ENCODE measurements at places on chromosomes 16 and 17.

DNA sequence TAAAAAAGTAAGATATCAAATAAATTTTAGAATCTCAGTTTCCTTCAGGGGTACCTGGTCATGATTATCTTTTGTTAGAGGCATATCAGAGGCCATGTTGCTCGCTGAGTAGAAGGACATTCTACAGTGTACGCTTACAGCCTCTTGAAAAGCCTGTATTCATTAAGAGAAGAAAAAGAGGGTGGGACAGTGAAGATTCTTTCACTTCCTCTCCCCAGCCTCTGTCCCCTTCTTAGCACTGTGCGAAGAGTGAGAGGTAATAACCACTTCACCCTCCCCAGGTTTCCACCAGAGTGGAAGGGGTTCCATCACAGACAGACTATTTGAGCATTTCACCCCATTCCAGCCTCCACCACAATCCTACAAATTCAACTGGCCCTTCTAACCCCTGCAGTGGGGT, 4.8 kb upstream of the LPO start:
- no peak for DNase-seq

DNA sequence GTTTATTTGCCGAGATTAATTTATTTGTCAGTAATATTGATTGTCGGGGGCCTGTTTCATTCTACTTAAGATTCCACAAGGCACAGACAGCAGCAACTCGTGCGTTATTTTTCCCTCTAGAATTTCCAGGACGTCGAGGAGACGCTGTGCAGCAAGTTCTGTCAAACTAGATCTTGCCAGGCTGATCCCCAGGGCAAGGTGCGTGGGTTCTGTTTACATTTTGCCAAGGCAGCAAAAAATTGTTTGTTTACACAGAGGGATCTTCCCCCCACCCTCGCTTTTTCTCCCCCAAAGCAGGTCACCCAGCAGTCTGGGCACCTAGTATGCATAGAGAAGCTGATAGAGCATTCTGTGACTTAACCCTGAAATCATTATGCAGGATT, 111.4 kb downstream of the IRX3 start:
- no peak for DNase-seq

GRCh38 chr16:67571981-67572431, 9.7 kb downstream of the CTCF start:
- DNase-seq = no peak

- no peak for DNase-seq
Measured at GRCh38 chr17:43548689-43549379, 2.7 kb upstream of the ETV4 start.

- no peak for DNase-seq
Measured at GRCh38 chr17:67435786-67436185, 58.7 kb downstream of the PITPNC1 start.

DNA sequence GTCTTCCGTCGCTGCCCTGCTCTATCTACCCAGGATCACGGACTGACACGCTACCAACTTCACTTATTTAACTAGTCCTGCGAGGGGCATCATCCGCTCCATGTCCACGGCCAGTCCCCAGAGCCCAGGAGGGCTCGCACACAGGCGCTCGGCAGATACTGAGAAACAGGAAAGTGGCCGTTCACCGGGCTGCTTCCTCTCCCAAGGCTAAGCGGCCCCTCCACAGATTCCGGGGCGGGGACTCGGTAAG, 388 bp downstream of the OXLD1 start:
- peak; percentile 50 for DNase-seq

GRCh38 chr17:50923611-50924010, 57.5 kb upstream of the TOB1 start:
- no peak for DNase-seq

GRCh38 chr16:8721336-8722024, 47.1 kb downstream of the ABAT start:
- DNase-seq = no peak

- no peak for DNase-seq
Measured at GRCh38 chr17:51499897-51500296, 239.6 kb downstream of the UTP18 start.

DNA sequence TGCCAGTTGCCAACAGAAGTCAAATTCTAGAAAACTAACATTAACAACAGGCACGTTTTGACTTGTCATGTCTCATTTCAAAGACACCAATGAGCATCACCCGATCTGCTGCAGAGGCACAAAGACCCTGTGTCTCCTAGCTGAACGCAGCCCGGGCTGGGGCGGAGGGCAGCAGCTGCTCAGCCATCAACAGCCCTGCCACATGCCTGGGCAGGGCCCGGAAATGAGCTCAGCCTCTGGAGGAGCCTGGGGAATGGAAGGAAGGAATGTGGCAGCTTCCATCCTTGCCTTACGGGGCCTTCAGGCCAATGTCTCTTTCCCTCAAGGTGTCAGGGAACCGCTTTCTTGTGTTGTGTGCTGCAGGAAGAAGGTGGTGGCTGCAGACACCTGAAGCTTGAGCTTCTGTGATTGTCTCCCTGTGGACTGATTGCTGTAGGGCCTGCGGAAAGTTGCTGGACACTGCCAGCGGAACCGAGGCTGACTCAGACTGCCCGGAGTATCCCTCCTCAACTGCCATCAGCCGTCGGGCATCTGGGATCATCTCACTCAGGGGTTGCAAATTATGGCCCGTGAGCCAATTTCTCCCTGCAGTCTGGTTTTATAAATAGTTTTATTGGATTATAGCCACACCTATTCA, 7.3 kb downstream of the CDH13 start:
- DNase-seq = no peak

DNA sequence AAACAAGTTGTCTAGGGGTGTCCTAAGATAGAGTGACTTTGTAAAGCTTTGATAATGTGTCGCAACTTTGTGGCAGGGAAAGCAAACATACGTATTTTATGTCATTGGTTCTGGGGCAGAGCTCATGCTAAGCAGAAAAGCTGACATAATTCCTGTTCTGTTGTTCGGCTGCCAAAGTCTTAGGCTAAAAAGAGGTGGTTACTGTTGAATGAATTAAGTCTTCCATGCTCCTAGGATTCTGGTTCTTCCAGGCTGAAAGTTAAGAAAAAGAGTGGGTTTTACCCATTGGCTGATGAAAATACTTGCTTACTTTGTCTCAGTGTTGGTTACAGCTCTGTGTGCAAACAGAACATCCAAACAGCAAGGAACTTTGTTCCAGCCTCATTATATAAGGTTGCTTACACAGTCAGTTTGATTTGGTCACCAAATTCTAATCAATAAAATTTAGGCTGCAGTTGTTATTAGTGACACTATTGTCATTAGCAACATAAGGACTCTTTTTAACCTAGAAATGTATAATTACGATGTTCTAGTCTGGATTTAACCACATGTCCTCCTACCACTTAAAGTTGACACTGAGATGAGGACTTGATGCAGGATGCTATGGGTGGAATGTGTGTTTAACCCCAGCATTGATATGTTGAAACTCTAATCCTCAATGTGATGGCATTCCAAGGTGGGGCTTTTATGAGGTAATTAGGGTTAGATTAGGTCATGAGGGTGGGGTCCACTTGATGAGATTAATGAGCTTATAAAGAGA, 114.0 kb upstream of the GOT2 start:
- DNase-seq = no peak

GRCh38 chr17:17769869-17770631, 66.7 kb downstream of the SREBF1 start:
- DNase-seq = no peak

DNA sequence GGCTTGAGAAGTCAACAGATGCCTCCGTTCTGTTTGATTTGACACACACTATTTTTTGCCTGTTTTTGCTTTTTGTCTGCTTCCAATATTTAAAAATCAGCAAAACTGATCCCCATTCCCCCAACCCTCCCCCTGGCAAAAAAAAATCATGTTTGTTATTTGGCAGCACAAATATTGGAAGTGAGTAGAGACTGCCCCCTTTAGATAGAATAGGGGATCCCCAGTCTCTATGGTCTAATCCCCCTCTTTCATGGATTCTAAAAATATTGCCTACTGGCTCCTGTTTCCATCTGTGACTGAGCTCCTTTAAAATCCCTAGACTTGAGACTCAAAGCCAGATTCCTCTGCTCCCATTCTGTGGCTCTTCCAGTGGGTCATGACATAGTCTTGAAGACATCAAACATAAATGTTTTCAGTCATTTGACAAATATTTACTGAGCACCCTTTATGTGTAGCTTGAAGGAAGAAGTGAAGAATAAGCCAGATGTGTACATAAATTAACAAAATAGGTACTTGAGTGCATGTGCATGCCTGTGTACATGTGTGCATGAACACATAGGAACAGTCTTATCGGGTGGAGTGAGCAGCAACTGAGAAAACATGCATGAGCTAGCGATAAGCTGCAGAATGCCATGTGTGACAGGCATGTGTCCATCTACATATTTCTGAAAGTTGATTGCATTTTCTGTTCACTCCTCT, 101.2 kb downstream of the SALL1 start:
- DNase-seq = no peak

DNA sequence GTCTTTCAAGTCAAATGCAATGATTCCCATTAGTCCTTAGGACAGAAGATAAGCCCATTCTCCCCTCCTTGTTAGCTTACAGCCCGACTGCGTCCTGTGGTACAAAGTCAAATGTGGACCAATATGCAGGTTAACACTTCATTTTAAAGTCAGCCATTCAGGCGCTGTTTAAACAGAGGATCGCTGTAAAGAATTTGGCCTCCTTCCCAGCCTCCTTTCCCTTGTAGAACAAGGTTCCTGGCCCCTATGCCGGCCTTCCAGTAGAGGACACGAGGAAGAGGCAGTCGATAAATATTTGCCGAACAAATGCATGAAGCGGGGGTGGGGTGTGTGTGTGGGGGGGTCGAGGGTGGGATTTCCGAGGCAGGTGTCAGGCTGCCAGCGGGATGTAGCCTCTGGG, 4.3 kb downstream of the SDK2 start:
- DNase-seq = no peak

DNA sequence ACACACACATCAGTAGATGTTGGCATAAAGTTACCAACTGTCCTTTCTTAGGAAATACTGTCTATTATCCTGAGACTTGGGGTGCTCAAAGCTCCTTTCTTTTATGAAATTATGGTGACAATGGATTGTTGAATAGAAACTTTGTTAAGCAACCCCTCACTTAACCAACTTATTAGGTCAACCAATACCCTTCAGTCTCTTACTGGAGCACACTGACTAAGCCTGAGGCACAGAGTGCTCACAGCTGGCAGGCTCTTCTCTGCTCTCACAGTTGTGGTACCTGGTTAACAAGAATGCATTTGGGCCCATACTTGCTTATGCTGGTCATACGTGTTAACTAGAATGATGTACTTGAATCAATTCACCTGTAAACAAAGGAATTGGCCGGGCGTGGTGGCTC, 24.8 kb downstream of the CD300LF start:
- no peak for DNase-seq

- no peak for DNase-seq
Measured at GRCh38 chr17:39194985-39195524, 2.4 kb downstream of the CACNB1 start.

GRCh38 chr16:88739139-88739976, 33.1 kb downstream of the CTU2 start:
- DNase-seq = no peak

- no peak for DNase-seq
Measured at GRCh38 chr17:54948380-54948779, 20.1 kb downstream of the COX11 start.

- DNase-seq = no peak
Measured at GRCh38 chr16:65095090-65095728, 26.7 kb downstream of the CDH11 start.

- no peak for DNase-seq
Measured at GRCh38 chr16:88504489-88505404, 51.7 kb downstream of the ZFPM1 start.

DNA sequence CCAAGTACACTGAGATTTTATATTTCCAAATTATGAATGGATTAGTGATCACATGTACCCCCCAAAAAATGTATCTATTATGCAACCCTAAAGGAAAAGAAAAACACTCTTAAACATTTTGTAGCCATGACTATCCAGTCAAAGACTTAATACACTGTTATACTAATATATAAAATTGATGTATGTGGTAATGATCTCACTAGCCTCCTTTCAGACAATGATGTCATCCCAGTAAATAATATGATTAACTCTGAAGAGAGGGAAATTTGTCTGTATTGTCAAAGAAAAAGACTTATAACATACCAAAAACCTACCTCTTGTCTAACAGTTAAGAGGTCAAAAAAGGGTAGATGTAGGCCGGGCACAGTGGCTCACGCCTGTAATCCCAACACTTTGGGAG, 80.7 kb downstream of the USP32 start:
- no peak for DNase-seq

- DNase-seq = no peak
Measured at GRCh38 chr17:20968913-20969616, 73.7 kb downstream of the USP22 start.

DNA sequence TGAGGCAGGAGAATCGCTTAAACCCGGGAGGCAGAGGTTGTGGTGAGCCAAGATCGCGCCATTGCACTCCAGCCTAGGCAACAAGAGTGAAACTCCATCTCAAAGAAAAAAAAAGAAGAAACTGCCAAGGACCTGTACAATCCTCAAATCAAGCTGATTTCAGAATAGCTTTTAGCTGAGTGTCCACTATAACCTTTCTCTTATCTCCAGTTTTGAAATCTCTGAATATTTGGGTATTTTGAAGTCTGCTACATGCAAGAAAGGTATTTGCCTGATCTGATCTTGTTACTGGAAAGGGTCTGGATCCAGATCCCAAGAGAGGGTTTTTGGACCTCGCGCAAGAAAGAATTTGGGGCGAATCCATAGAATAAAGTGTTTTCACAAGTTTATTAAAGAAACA, 19.1 kb upstream of the ARL2BP start:
- no peak for DNase-seq

GRCh38 chr16:77194295-77195231, 3.6 kb downstream of the MON1B start:
- DNase-seq = no peak

- DNase-seq = no peak
Measured at GRCh38 chr17:65109543-65109942, 27.6 kb upstream of the RGS9 start.

GRCh38 chr17:54404259-54404658, 496.4 kb upstream of the TOM1L1 start:
- DNase-seq = no peak

- no peak for DNase-seq
Measured at GRCh38 chr16:77897831-77898605, 109.7 kb downstream of the VAT1L start.

GRCh38 chr17:74610108-74610507, 13.4 kb downstream of the CD300E start:
- no peak for DNase-seq

DNA sequence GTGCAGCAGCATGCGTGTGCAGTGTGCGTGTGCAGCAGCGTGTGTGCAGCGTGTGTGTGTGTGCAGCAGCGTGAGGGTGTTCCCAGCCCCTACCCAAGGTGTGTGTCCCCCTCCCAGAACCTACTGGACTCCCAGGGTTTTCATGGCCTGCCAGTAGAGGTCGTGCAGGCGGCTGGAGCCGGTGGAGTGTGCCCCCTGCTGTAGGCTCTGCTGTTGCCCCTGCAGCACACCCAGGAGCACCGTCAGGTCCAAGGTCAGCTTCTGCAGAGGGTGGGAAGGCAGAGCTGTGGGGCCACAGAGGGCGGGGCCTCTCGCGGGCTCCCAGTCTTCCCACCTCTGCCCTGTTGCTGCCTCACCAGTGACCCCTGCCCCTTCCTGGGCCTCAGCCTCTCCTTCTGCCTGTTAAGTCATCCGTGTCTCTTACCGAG, 14.9 kb downstream of the MYBBP1A start:
- no peak for DNase-seq

Data from CD4-positive, alpha-beta memory T cell (primary cell).